Uterus (tissue), 4 donors: ENCODE measurements at places on chromosomes 1 and 21.

DNA sequence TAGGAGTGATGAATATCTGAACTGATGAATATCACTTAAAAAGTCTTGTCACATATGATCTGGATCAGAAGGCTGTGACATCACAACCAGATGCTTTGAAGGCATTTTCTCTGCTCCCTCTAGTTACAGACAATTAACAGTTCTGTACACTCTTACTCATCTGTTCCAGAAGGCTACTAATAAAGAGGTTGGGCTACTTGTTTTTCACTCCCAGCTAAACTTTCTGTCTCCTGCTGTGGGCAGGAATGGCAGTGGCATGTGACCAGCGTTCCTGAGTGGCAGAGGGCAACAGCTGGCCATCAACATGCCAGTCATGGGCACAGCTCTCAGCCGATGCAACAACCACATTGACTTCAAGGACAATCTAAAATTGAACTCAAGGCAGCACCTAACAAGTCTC lies 66.7 kb downstream of the SLC45A1 start:
- no peak for DNase-seq

- DNase-seq: no peak
Measured at GRCh38 chr1:20322081-20322824, 31.6 kb downstream of the VWA5B1 start.

GRCh38 chr1:186569856-186570255 lies 108.9 kb upstream of the PDC start:
- no peak for DNase-seq

DNA sequence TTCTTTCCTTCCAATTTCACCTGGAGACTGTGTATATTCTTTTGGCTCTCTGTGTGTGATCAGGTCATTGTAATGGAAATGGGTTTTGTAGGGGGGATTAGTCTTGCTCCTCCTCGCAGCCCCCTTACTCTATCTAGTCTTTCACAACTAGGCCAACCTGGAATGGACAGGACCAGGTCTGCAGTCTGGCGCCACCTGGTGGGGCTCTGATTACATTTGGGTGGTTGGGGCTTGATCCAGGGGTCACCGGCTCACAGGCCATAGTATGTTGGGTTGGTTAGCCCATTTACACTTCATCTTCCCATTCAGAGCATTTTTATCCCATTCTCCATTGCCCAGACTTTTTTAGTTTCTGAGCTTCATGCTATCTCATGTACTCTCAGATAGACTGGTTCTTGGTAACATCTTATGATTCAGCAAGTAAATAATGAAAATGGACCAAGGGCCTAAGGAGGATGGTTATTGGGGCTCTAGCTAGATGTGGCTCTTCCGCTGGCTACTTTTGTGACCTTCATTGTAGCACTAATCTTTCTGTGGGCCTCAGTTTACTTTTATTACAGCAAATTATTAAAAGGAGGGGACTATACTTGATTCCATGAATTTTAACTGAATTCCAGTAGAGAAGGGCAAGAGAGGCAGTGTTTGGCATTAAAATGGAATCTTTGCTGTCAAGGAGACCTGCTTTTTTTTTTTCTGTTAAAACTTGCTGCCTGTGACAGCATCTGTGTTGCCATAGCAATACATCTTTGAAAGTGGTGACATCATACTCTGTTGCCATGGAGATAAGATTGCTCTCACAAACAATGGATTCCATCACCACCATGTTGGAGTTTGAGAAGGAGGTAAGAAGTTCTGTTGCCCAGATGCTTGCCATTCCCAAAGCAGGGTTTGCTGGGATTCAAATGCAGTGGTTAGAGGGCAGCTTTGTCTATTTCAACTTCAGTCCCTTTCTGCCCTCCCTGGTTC lies 150.1 kb downstream of the PLXNA2 start:
- peak; percentile 47 for DNase-seq

- DNase-seq: no peak
Measured at GRCh38 chr1:20403423-20404145, 82.4 kb downstream of the CAMK2N1 start.

GRCh38 chr1:224503161-224504118 lies 68.8 kb upstream of the WDR26 start:
- DNase-seq: peak; percentile 62

- DNase-seq: no peak
Measured at GRCh38 chr1:58785442-58786058, 1.7 kb upstream of the JUN start.

DNA sequence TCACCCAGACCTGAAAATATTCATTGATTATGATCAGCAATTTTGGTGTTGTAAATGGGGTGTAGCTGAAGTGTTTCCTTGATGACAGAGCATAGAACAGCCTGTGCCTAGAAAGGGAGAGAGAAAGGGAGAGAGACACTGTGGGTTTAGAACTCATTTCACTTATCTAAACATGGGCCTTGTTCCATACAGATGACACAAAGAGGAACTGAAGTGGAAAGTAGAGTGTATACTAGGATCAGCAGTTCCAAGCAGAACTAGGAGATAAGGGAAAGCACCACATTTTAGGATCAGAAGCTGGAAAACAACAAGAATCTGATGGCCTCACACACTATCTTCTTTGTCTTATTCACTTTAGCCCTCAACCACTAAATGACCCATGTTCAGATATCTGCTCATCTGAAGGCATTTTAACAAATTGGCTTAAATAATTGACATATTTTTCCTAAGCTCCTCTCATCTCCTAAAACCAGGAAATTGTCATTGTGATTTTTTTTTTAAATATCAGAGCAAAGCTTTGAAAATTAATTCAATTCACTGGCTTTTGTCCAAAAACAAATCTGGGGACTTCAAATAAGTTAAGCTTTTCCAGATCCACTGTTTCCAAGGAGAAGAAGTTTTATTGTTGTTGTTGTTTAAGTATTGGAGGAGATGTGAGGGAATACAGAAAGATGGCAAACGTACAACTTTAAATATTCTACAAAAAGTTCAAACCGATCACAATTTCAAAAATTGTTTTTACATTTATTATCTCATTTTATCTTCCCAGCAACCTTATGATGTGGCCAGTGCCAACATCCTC lies 103.8 kb downstream of the LYPLAL1 start:
- DNase-seq: no peak

DNA sequence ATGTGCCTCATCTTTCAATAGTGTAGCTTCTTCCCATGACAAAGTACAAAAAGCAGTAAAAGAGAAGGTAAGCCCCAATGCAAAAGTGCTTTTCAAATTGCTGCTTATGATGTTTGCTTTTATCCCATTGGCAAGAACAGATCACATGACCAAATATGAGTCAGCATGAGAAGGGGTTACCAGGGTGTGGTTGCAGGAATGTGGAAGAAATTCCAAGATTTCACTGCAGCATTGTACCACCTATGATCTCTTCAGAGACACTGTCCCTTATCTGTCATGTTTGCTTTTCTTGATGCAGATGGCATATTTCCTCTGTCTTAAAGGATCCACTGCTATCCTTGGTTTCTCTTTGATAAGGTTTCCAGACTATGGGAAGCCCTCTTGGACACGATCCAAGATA lies 1006.9 kb upstream of the PRMT6 start:
- DNase-seq: no peak

DNA sequence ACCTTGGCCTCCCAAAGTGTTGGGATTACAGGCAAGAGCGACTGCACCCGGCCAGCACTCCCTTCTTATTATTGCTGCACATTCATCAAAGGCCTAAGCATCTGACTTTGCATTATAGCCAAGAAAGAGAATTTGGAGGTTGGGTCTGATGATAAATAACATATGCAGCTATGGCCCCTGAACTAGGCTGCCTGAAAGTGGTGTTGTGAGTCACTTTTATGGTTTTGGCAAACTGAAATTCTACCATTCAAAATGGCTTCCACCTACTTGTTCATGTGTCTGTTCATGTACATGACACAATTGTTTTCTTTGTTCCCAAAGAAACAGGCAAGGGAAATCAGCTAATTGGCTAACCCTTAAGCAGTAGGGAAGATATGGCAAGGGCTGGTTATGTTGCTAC lies 25.0 kb upstream of the UAP1 start:
- no peak for DNase-seq

DNA sequence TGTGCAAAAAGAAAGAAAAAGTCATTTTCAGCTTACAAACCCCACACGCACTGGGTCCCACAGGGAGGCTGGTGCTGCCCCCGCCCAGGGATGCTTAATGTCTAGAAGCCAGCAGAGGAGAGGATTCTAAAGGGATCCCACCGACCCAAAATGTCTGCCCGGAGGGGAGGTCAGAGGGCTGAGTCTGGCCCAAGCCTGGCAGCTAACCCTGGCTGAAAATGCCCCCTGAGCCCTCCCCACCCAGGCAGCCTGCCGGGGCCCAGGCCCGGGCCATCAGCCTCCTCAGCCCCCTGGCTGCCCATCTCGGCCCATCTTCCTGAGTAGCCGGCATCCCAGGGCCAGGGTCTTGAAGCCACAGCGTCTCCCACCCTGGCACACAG lies 33.5 kb downstream of the ACOT7 start:
- no peak for DNase-seq

- DNase-seq: no peak
Measured at GRCh38 chr21:37244501-37245095, 22.5 kb downstream of the VPS26C start.

- DNase-seq: peak; percentile 53
Measured at GRCh38 chr1:184152434-184152898, 100.9 kb downstream of the TSEN15 start.

DNA sequence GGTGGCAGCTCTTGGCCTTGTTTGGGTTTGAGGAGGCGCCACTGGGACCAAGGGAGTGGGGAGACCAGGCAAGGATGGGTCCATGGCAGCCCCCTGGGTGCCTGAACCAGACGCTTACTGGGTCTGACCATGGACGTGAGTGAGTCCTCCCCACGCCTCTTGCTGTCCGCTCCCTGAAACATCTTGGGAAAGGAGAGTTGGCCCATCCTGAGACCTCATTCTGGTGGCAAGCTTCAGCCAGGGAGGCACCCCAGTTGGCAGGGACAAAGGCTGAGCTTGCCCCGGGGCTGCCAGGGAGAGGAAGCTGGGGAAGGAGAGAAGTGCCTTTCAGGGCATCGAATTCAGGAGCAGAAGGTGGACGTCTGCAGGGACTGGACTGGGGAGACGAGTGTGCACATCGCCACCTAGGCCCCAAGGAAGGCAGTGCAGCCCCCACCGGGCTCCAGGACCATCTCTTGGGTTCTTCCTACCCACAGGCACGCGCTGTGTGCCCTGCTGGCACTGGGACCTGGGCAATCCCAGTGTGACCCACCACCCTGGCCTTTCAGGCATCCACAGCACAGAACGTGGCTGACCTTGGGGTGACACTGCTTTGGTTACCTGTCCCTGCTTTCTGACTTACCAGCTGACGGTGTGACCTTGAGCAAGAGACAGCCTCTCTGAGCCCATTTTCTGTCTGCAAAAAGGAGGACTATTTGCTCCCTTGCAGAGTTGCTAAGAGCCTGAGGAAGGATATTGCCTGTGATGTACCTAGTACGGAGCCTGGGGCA lies 132.9 kb upstream of the WNT4 start:
- DNase-seq: peak; percentile 54

- no peak for DNase-seq
Measured at GRCh38 chr1:218464871-218465270, 119.7 kb downstream of the TGFB2 start.

DNA sequence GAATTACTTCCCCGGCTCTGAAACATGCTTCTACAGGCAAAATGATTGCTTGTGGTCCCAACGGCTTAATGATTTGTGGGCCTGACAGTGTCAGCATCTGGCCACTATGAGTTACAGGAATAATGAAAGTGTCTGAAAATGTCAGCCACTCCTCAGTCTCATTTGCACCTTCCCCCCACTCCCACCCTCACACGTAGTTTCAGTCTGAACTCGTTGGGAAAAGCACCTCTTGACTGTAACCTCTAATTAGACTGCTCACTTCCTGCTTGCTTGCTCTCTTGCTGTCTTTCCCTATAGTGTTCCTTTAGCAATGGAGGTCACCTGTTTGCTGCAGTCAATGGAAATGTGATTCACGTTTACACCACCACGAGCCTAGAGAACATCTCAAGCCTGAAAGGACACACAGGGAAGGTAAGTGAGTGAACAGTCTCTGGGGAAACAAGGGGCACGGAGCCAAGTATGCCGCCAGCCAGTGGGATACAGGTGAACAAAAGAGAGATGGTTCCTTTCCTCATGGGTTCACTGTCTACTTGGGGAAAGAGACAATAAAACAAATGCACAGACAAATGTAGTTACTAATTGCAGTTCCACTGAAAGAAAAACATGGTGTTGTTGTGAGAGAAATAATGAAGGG lies 27.1 kb downstream of the CFAP57 start:
- no peak for DNase-seq

GRCh38 chr1:31835415-31835814 lies 19.6 kb upstream of the SPOCD1 start:
- no peak for DNase-seq

- DNase-seq: no peak
Measured at GRCh38 chr1:160086456-160086892, 5.1 kb downstream of the KCNJ9 start.

DNA sequence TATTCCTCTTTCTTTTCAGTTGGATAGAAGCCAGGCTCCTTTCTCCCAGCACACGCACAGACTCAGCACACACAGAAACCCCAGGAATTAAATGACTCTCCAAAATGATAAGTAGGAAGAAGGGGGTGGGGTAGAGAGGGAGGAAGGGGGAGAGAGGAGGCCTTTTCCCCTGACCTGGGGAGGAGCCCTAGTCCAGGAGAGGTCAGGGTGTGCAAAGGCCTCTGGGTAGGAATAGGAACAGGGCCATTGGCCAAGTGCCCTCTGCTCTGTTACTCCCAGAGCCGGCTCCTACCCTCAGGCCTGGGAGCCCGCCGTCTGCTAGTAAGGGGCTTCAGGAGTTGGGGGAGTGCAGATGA lies 35.6 kb upstream of the PUM1 start:
- DNase-seq: no peak

GRCh38 chr1:188062456-188062855 lies 1233.7 kb downstream of the PLA2G4A start:
- no peak for DNase-seq

- no peak for DNase-seq
Measured at GRCh38 chr1:208171616-208172422, 72.4 kb downstream of the PLXNA2 start.

DNA sequence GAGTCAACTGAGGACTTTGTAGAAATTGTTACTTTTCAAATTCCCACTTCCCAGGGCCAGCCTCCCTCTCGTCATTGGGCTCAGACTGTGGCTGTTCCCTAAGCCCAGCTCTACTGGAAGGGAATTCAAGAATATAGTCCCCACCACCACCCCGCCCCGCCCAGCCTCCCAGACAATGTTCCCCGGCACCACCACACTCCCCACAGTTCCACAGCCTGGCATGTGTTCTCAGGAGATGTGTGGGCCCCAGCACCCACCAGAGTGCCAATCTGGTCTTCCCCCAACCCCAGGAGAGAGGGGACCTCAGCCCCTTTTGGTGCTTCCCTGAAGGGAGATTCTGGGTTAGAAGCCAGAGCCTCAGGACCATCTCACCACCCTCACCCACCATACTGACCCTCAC lies 120.1 kb downstream of the SYT2 start:
- DNase-seq: no peak

DNA sequence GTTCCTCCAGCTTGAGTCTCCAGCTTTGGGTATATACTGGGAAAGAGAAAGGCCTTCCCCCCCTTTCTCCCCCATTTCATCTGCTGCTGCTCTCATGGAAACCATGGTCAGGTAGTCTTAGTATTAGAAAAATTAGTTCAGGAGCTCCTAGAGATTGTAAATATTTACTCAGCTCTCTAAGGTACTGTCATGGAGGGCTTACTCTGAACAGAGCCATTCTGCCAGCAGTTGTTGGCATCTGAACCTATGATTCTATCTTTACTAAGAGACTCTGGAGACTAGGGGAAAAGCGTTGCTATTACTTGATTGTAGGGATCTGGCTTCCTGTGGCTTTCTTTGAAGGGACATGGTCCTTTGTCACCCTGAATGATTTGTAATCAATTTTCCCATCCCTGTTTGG lies 6.1 kb downstream of the INTS3 start:
- DNase-seq: no peak
